ENCODE measurements at places on chromosomes 11 and 22. TPM values are rescaled to one million over a fixed set of nuclear protein-coding genes. Genes with fewer than 3 reads are reported as not detected.

Gene ARL14EP
- 64.5 TPM for polyA plus RNA-seq

Gene ART5
- polyA plus RNA-seq = 4.3 TPM

Gene ANKK1
- 0.41 TPM for polyA plus RNA-seq

Gene BBOX1
- polyA plus RNA-seq = 63.9 TPM

Gene SCGB1C1
- 0.48 TPM for polyA plus RNA-seq

DNA sequence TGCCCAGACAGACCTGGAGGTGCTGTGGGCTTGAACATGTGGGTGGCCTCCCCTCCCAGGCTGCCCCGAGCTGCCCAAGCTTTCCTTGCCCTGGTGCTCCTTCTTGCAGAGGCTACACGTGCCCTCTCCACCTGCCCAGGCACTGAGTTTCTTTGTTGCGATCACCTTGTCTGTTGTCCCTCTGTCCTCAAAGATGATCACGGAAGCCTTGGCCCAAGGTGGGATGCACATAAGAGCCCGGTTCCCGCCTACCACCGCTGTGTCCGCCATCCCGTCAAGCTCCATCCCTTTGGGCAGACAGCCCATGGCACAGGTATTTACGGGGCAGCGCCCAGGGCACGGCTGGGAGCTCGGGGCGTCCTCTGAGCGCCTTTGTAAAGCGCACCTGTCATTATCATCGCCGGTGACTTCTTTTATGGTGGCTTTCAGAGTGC, 67.5 kb downstream of the MED15 start:
- no peak for DNase-seq
